ENCODE measurements at places on chromosomes 12 and 14.

DNA sequence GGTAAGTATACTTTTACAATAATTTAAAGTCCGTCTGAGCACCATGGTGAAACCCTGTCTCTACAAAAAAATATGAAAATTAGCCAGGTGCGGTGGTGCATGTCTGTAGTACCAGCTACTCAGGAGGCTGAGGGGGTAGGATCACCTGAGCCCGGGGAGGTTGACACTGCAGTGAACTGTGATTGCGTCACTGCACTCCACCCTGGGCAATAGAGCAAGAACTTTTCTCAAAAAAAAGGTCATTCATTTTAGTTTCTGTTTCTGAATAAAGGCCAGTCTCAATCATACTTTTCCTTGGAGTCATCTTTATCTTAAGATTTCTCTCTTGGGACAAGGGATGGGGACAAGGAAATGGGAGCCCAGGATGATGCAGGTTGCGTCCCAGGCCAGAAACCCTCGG is 12.9 kb downstream of the ANKRD13A start:
- DNase-seq: no peak

DNA sequence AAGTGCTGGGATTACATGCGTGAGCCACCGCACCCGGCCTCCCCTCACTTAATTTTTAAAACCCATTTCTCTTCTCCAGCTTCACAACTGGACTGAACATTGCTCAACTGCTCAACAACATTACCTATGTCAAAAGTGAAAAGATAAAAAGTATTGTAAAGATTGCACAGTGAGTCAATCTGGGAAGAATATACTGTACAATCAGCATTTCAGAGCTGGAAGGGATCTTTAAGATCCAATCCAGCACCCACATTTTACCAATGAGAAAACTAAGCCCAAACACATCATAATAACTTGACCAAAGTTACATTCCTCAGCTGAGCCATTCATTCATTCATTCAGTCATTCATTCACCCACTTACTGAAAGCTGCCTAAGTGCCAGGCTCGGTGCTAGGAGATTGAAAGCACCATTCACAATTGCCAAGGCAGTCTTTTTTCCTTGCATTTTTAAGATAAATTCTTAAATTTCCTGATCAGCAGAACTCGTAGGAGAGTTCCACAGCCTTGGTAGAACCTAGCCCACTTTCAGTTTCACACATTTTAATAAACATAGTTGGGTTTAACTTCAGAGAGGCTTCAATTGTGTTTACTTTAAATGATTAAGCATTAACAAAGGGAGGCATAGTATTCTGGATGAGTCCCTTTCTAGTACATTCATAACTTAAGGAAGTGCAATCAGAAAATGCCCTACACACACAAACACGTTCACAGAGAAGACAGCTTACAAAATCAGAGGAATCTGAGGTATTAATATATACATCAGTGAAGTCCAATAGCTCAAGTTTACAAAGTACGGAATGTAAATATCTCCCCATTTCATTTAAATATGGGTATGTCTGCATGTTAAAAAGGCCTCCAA is 3.0 kb downstream of the GALNT4 start:
- no peak for DNase-seq

- DNase-seq: peak; percentile 61
These were observed 150.3 kb downstream of the TGFB3 start for GRCh38 chr14:75831455-75831854.

DNA sequence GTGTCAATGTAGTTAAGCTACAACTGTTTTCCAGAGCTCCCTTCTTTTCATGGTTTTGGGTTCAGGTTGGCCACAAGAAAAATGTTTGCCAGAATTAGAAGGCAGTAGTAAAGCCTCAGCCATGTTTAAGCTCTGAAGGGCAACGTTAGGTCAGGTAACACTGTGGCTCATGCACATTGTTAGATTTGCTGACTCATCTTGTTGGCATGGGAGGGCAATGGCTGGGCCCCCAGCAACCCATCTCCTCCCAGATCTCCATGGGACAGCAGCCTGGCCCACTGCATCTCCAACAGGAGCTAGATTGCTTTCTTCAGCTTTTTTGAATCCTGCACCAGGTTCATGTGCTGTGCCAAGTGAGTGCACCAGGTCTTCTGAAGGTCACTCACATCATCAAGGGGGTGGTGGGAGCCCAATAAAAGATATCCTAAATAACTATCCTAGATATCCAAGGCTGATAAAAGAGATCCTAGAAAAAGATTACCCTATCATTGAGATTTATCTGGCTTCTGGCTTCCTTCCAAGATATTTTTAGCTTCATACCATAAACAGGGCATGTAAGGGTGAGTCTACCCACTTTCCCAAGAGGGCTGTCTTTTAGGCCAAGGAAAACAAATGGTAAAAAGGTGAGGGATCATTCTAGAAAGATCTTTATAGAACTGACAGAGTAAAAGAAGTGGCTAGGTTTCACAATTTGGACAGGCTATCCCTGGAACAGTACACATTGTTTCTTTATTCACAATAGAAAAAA is 28.9 kb downstream of the PTGER2 start:
- DNase-seq: no peak

DNA sequence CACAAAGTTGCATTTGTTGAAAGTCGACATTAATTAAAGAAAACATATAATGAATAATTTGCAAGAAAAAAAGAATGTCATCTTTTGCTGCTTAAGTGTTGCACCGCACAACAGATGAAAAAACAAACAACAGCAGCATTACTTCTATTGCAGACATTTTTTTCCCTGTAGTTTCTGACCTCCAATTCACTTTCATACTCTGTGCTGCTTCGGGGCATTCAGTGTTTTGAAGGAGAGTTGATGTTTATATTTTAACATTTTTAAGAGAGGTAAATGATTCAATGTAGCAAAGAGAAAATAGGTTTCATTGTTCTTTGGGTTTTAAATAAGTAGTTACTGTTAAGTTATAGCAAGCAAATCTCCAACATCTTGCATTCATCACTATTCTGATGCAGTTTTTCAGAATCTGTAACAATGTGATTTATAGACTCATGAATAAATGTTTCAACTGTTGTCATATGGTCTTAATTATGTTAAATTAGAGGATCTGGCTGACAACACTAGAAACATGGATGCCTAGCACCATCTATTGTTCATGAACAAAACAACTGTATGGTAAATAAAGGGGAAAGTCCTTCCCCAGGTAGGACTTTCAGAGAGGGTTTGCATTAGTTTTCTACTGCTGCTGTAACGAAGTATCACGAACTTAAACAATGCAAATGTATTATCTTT is 168.1 kb downstream of the BCAT1 start:
- no peak for DNase-seq
